ENCODE measurements at places on chromosomes 1 and 21.

GRCh38 chr1:202890392-202890791 lies 1.4 kb upstream of the RABIF start:
- no peak for DNase-seq

- DNase-seq, result no peak
These were observed 8.2 kb downstream of the TBX15 start for GRCh38 chr1:118979754-118980575.

GRCh38 chr1:116352349-116352813 lies 20.7 kb upstream of the ATP1A1 start:
- no peak for DNase-seq

- no peak for DNase-seq
These were observed 3.7 kb downstream of the PLPPR4 start for GRCh38 chr1:99268021-99268420.

DNA sequence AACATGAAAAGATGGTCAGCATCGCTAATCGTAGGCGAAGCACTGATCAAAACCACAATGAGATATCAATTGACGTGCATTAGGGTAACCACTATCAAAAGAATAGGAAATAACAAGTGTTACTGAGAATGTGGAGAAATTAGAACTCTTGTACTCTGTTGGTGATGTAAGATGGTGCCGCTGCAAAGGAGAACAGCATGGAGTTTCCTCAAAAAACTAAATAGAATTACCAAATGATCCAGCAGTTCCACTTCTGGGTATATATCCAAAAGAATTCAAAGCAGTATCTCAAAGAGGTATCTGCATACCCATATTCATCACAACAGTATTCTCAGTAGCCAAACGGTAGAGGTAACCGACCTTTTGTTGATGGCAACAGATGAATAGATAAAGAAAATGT lies 8.3 kb upstream of the CD101 start:
- DNase-seq, result no peak

- peak; percentile 41 for DNase-seq
These were observed 591 bp downstream of the MRPL37 start for GRCh38 chr1:54200519-54200997.

DNA sequence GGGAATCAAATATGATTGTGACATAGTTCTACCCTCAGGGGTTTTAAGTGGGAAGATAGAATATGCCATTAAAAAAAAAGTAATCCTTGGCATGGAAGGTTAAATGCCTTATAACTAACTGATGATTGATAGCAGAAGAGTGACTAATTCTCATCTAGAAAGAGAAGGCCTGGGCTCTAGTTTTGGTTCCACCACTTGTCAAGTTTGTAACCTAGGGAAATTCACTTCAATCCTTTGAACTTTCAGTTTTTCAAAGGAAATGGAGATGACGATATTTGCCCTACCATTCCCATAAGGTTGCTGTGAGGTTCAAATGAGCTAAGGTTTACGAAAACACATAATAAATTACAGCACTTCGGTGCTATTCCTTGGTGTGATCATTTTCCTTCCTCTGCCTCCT lies 88.5 kb downstream of the GPR88 start:
- DNase-seq, result no peak

DNA sequence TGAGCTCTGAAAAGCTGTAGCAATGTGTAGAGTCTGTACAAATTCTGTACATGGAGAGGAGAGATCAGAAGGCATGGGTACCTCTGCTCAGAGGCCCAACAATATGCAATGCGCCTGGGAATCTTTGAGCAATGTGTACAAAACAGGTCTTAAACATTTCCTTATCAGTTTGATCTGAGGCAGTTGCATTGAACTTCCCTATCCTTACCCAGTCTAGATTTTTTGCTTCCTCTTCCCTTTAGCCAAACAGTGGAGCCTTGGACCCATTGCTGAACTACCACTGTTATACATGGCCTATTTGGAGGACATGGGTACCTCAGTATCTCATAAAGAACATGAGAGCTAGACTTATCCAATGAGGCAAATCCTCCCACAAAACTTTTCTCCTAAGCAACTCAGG lies 12.6 kb upstream of the MNDA start:
- no peak for DNase-seq

GRCh38 chr1:71950579-71950978 lies 331.8 kb downstream of the NEGR1 start:
- DNase-seq, result no peak

DNA sequence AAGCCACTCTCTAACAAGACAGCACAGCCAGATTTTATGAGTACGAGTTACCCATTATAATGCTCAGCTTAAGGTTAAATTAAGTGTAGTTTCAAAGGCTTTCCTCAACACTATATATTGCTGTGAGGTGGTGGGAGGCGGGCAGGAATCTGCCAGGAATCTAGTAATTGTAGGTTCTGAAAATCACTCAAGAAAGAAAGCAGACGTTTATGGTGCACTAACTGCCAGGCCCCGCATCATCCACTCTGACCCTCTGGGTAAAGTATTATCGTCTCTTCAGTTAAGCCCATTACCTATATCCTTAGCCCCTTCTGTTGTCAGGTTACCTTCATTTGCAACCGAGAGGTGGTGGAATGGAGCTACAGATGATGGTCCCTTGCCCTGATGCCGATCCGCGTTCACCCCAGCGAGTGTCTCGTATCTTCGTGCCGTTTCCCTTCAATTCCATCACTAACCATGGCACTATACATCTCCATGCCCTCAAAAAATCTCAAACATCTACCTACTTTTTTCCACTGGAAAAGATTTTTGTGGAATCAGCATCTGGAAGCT lies 12.4 kb downstream of the HMGN1 start:
- no peak for DNase-seq

- DNase-seq, result no peak
These were observed 5.5 kb upstream of the SMG7 start for GRCh38 chr1:183466781-183467180.

GRCh38 chr1:94322696-94323095 lies 85.3 kb upstream of the ARHGAP29 start:
- DNase-seq, result no peak

DNA sequence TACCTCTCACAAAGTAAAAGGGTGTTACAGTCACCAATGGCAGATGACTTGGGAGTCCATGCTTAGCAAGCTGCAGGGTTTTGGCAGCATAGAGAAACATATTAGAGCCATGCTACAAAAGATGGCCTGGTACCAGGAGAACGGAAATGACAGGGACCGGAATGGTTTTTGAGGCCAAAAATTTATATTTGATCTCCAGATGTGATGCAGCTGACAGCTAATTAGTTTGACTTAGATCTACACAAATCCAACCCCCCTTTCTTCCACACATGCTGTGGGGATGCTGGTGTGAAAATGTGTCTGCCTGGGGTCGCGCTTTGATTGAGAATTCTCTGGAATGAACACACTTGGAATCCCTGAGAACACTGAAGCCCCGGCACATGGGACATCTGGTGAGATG lies 26.5 kb downstream of the SYF2 start:
- no peak for DNase-seq
